ENCODE measurements at places on chromosomes 11 and 22.

GRCh38 chr11:125552927-125553326, 16.4 kb upstream of the EI24 start:
- no peak for DNase-seq

GRCh38 chr11:17719028-17719937, at the start of gene MYOD1:
Gene MYOD1 (plus strand): TSS chr11:17719571. CDS start chr11:17719783, 212 bp downstream.
- peak; percentile 63 for DNase-seq

DNA sequence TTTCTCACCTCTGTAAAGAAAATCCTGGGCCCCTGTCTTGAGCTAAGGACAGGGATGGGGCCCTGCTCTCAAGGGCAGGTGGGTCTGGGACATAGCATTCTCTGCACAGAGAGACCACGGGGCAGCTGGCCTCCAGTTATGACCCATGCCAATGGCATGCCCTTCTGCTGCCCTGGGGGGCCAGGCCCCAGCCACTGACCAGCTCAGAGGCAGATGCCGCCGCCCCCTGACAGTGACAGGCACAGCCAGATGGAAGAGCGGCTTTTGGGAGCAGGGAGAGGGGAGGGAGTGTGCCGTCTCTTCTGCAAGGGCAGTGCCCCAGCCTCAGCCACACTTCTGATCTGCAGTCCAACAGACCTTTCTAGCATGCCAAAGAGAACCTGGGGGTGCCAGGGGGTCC, 114.8 kb upstream of the NAV2 start:
- DNase-seq: no peak

- no peak for DNase-seq
Measured at GRCh38 chr22:27820896-27821866, 19.6 kb upstream of the MN1 start.
